ENCODE measurements at places on chromosomes 3 and 15.

- no peak for DNase-seq
Observed at GRCh38 chr15:61500951-61501620, 272.0 kb upstream of the RORA start.

GRCh38 chr15:49044002-49044401, 2.2 kb downstream of the SECISBP2L start:
- no peak for DNase-seq

- DNase-seq, result no peak
Observed at GRCh38 chr3:61848885-61849284, 287.5 kb downstream of the PTPRG start.

GRCh38 chr3:175129571-175129970, 270.4 kb downstream of the NAALADL2 start:
- no peak for DNase-seq

- DNase-seq, result no peak
Observed at GRCh38 chr3:134008630-134009156, 21.0 kb downstream of the SLCO2A1 start.

DNA sequence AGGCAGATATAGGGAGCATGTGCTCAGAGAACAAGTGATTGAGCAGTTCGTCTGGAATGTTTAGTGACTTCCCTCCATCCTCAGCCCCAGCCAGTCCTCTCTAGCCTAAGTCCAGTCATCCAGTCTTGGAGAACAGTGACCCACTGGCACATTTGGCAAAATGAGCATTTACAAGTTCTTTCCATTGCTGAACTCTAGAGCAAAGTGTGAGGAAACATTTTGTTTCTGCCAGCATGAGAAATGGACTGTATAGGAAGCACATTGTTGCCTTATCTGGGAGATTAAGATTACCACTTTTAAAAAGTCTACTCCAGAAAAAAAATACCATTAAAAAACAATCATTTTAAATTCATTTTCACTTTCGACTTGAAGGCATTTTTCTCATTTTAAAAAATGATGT, 353.6 kb downstream of the SHQ1 start:
- no peak for DNase-seq

DNA sequence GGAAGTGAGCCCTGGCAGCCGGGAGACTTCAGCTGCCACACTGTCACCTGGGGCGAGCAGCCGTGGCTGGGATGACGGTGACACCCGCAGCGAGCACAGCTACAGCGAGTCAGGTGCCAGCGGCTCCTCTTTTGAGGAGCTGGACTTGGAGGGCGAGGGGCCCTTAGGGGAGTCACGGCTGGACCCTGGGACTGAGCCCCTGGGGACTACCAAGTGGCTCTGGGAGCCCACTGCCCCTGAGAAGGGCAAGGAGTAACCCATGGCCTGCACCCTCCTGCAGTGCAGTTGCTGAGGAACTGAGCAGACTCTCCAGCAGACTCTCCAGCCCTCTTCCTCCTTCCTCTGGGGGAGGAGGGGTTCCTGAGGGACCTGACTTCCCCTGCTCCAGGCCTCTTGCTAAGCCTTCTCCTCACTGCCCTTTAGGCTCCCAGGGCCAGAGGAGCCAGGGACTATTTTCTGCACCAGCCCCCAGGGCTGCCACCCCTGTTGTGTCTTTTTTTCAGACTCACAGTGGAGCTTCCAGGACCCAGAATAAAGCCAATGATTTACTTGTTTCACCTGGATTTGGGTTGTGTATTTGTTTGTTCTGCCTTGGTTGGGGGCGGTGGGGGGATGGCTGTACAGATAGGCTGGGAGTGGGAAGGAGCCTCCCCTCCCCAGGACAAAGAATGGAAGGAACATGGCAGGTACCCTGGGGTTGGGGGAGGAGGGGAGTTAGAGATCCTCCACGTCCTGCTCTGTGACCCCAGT, 2.9 kb upstream of the GRM2 start:
- DNase-seq, result no peak

GRCh38 chr3:193240436-193240849, 579 bp upstream of the PLAAT1 start:
- DNase-seq, result peak; percentile 8

All from HEK293T (cell line).